Calu3 (cell line): ENCODE measurements at places on chromosomes 13 and 19. TPM values are rescaled to one million over a fixed set of nuclear protein-coding genes. Genes with fewer than 3 reads are reported as not detected.

- peaks cover 3% of the 10 kb centered on the region for H3K4me1 ChIP-seq
- no peak overlapping the region for H3K27ac ChIP-seq
- no peak overlapping the region for H3K4me3 ChIP-seq
Observed at GRCh38 chr19:48859711-48860572, 8.5 kb downstream of the PLEKHA4 start.

DNA sequence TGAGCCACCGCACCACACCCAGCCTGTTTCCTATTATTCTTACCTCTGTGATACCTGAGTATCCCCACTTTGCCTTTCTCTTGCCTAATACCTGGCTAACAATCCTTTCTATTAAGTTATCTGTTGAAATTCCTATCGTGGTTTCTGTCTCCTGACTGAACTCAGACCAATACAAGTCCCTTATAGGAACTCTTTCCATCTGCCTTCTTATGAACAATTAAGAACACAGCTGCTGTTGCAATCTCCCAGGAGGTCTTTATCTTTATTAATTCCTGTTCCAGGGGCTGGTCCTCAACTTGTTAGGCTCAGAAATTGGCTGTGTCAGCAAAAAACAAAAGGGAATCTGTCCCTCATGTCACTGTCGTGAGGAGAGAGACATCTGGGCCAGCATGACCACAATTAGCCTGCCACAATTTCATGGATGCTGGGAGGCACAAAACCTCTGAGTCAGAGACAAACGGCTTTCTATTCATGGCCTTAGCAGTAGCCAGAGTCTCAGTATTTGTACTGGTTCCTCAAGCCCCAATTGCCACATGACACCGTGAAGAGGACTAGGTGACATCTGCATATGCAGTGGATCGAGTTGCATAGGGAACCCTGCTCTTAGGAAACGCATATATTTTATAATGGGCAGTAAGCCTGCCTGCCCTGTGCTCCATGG is 58.2 kb downstream of the NUFIP1 start:
- no peak overlapping the region for H3K27ac ChIP-seq
- no peaks in the 10 kb centered on the region for H3K27me3 ChIP-seq
- H3K36me3 ChIP-seq = no peaks in the 10 kb centered on the region
- DNase-seq = no peak

DNA sequence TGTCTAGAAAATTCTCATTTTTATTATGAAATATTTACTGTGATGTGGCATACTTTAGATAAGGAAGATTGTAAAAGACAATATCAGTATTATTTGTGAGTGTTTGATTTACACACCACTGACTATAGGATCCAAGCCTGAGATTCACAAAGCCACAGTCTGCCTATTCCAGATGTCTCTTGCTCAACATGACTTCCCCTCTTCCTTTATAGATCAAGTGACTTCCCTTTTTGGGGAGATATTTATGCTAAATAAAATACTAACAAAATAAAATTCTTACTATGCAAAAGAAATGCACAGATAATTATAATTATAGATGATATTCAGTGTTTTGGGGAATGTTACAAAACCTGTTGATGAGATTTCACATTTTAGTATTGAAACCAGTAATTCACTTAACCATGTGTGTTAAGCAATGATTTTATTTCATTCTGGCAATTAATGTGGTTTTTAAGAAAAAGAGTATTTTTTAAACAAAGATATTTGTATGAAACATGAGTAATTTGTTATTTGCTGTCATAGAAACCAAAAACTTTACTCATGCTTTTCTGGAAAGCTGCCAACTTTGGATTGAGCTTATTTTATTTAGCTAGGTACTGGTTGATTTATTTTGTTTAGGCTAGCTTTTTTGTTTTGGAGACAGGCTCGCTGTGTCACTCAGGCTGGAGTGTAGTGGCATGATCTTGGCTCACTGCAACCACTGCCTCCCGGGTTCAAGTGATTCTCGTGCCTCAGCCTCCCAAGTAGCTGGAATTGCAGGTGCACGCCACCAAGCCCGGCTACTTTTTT is 13.7 kb upstream of the GPR183 start:
- H3K4me3 ChIP-seq = no peak overlapping the region
- H3K27ac ChIP-seq = no peak overlapping the region
- H3K27me3 ChIP-seq = no peaks in the 10 kb centered on the region
- no peak for DNase-seq

- H3K27me3 ChIP-seq = no peaks in the 10 kb centered on the region
- no peak for DNase-seq
- no peak overlapping the region for H3K4me3 ChIP-seq
- H3K4me1 ChIP-seq = no peaks in the 10 kb centered on the region
Observed at GRCh38 chr13:82636119-82636518, 1246.2 kb downstream of the SLITRK1 start.

DNA sequence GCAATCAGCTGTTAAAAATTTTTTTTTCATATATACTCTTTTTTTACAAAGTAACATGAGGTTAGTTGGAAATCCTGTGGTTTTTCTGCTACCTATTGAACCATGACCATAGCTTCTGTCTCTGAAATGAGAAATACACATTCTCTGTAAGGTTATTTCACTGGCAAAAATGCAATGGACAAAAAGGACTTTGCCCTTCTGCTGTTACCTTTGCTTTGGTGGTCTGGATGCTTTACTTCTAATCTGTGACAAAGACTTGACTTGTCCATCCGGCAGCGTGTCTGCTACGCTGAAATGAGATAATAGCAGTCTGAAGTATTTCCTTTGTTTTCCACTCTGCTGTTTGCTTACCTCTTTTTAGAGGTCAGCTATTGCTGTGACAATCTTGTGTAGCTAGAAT is 412.8 kb downstream of the SLITRK6 start:
- H3K27me3 ChIP-seq = no peaks in the 10 kb centered on the region
- H3K4me1 ChIP-seq = no peaks in the 10 kb centered on the region
- DNase-seq = no peak
- no peak overlapping the region for H3K27ac ChIP-seq

GRCh38 chr13:40665126-40666044 is 1.1 kb downstream of the FOXO1 start:
- peak overlapping the region; percentile 54 for H3K27ac ChIP-seq
- H3K4me1 ChIP-seq = no peaks in the 10 kb centered on the region
- H3K27me3 ChIP-seq = no peaks in the 10 kb centered on the region

DNA sequence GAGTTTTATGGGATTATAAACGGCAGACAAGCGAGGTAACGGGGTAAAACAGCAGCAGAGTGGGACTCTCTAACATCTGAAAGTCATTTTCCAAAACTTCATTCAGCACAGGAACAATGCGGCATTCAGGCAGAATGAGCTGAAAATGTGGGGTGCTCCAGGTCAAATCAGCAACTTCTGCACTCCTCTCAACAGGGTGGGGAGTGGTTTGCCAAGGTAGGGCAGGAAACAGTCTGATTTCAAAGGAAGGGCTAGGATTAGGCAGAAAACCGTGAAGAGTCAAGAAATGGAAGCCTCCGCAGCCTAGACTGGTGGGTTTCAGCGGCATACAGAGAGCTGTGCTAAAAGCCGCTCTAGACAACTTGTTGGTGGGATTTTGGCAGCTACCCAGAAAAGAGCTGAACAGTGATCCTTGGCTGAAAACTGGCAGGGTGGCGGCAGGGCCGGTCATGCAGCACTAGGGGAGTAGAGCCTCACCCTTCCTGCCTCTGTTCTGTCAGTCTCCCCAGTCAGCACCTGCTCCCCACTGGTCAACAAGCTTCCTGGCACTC is 154.2 kb upstream of the KLF12 start:
- no peaks in the 10 kb centered on the region for H3K36me3 ChIP-seq
- peak; percentile 1 for DNase-seq
- peaks cover 17% of the 10 kb centered on the region for H3K4me1 ChIP-seq

DNA sequence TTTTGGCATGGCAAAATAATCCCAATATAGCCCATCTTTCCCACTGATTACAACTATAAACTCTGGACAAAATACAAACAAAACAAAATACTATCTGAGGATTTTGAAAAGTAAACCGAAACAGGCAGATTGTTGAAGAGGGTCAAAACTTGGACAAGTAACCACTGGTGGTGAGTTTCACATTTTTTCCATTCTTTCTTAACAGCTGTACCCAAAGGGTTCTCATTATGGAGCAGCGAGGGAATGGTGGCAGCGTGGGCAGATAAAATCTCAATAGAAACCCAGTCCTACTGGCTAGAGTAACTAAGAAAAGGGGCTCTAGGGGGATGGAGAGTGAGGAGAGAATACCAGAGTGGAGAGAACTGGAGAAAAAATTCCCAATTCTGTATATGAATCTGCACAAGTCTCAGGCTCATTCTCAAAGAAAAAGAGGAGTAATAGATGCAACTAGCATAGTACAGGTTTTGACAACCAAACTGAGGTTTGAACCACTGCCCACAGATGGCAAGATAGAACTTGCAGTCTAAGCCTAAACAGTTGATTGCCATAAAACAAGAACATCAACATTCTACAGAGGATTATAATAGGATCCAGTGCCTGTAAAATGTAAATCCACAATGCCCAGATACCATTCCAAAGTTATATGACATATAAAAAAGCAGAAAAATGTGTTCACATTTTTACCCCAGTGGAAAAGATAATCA is 284.5 kb downstream of the KCNRG start:
- no peak for DNase-seq
- H3K4me3 ChIP-seq = no peak overlapping the region
- no peaks in the 10 kb centered on the region for H3K36me3 ChIP-seq
- no peak overlapping the region for H3K27ac ChIP-seq
- no peaks in the 10 kb centered on the region for H3K27me3 ChIP-seq

DNA sequence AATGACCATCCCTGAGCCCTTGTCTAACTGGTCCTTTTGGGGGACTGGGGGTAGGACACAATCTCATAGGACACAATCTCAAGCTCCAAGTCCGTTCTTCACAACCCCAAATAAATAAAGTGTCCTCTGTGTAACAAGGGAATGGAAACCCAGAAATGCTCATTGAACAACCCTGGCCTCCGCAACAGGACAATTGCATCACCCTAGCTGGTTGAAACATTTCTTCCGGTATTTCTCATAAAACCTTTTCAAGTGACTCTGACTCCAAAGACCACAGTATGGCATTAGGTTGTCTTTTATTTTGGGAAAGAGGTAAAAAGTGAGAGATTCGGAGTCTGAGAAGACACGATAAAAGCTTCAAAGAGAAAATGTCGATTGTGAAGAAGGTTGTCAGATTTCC is 186.6 kb downstream of the ZNF536 start:
- H3K4me1 ChIP-seq = no peaks in the 10 kb centered on the region
- H3K36me3 ChIP-seq = no peaks in the 10 kb centered on the region
- H3K27me3 ChIP-seq = no peaks in the 10 kb centered on the region
- H3K4me3 ChIP-seq = no peak overlapping the region
- no peak for DNase-seq

- peaks cover 71% of the 10 kb centered on the region for H3K27me3 ChIP-seq
- no peak for DNase-seq
- H3K4me1 ChIP-seq = peaks cover 23% of the 10 kb centered on the region
- peak overlapping the region; percentile 39 for H3K4me3 ChIP-seq
Observed at GRCh38 chr19:38221919-38222830, 1.8 kb downstream of the DPF1 start.

- DNase-seq = no peak
- H3K27ac ChIP-seq = no peak within 1 kb of the TSS
- H3K4me3 ChIP-seq = no peak within 1 kb of the TSS
- no peaks in the 10 kb centered on the region for H3K36me3 ChIP-seq
- H3K4me1 ChIP-seq = peaks cover 2% of the 10 kb centered on the region
- no peaks in the 10 kb centered on the region for H3K27me3 ChIP-seq
Observed at GRCh38 chr13:110306960-110307766, at the start of the genes COL4A1 and COL4A2. Gene COL4A1, minus strand, starts transcription at chr13:110307157. Its CDS starts 130 bp downstream, at chr13:110307027. Gene COL4A2, plus strand, starts transcription at chr13:110307284. Its CDS starts 620 bp downstream, at chr13:110307904.

GRCh38 chr13:105545811-105546210 is 989.7 kb downstream of the EFNB2 start:
- DNase-seq = no peak
- H3K4me1 ChIP-seq = no peaks in the 10 kb centered on the region
- no peaks in the 10 kb centered on the region for H3K36me3 ChIP-seq
- no peaks in the 10 kb centered on the region for H3K27me3 ChIP-seq
- no peak overlapping the region for H3K27ac ChIP-seq
- H3K4me3 ChIP-seq = no peak overlapping the region

DNA sequence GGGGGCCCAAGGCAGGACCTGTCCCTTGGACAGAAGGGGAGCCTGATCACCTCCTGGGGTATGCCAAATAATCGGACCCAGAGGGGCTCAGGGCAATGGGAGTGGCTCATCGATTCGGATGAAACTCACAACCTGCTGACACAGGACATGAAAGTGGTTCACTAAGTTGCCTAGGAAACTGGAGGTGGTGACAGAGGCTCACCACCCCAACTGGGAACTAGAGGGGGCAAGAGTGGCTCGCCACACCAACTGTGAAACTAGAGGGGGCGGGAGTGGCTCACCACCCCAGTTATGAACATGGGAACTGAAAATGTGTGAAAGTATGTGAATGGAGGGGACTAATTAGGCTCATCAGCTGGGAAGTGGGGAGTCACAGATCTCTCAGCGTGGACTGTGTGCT is 46.3 kb upstream of the ZNF737 start:
- no peak for DNase-seq
- no peaks in the 10 kb centered on the region for H3K27me3 ChIP-seq
- no peaks in the 10 kb centered on the region for H3K4me1 ChIP-seq
- no peak overlapping the region for H3K4me3 ChIP-seq
- no peak overlapping the region for H3K27ac ChIP-seq

DNA sequence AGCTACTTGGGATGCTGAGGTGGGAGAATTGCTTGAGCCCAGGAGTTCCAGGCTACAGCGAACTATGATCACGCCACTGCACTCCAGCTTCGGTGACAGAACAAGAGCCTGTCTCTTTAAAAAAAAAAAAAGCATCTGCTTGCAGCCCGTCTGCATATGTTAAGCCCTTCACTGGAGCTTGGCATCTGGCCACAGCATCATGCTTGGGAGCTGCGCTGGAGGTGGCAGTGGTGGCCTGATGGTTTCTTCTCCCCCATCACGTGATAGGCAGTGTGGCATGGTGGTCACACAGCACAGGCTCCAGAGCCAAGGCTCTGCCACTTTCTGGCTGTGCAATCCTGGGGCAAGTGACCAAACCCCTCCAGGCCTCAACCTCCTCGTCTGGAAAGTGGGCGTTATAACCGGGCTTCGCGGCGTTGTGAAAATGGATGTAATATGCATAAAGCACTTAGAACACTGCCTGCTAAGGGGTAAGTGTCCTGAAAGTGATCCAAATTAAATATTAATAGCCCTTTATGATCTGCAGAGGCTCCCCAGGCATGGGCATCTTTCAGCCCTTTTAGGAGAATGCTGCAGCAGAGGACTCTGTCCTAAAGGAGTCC is 24.4 kb downstream of the MARK4 start:
- no peaks in the 10 kb centered on the region for H3K4me1 ChIP-seq
- no peak overlapping the region for H3K4me3 ChIP-seq
- no peaks in the 10 kb centered on the region for H3K27me3 ChIP-seq
- H3K36me3 ChIP-seq = peaks cover 38% of the 10 kb centered on the region
- no peak overlapping the region for H3K27ac ChIP-seq
- DNase-seq = no peak

Gene AMH
- total RNA-seq = 3.7 and 5.0 TPM in 2 replicates

Gene TEX29
- not detected in 2 replicates for total RNA-seq

Gene CGB2
- total RNA-seq = 0.52 TPM in 1 of 2 replicates, not detected in the other

Gene PLK5
- total RNA-seq = not detected in 2 replicates

Gene SIGLECL1
- not detected in 2 replicates for total RNA-seq

Gene ZNF763
- total RNA-seq = 1.7 and 2.0 TPM in 2 replicates

Gene RCBTB1
- total RNA-seq = 6.3 and 7.2 TPM in 2 replicates

Gene RNF17
- not detected in 2 replicates for total RNA-seq

Gene PPFIA3
- 4.9 and 6.0 TPM in 2 replicates for total RNA-seq
